Bronchus fibroblast of lung (primary cell): ENCODE measurements at places on chromosomes 1 and 21. TPM values are rescaled to one million over a fixed set of nuclear protein-coding genes. Genes with fewer than 3 reads are reported as not detected.

BARHL2 gene
- total RNA-seq: not detected in 2 replicates

CHRNB2 gene
- total RNA-seq: under 0.01 TPM in 1 of 2 replicates, not detected in the other

CA6 gene
- not detected in 2 replicates for total RNA-seq

LIN9 gene
- 6.9 and 7.6 TPM in 2 replicates for total RNA-seq

DFFA gene
- 29.4 and 31.8 TPM in 2 replicates for total RNA-seq

THAP3 gene
- total RNA-seq: 28.2 and 31.6 TPM in 2 replicates

MMP23B gene
- total RNA-seq: 10.3 and 10.4 TPM in 2 replicates

S100A5 gene
- 1.3 TPM in 1 of 2 replicates, not detected in the other for total RNA-seq

LGR6 gene
- total RNA-seq: under 0.01 TPM in 1 of 2 replicates, not detected in the other

SPRR4 gene
- not detected in 2 replicates for total RNA-seq

ASAP3 gene
- total RNA-seq: 25.6 TPM in 2 replicates

LRRC38 gene
- total RNA-seq: not detected in 2 replicates

PLA2G2F gene
- total RNA-seq: not detected in 2 replicates

GJA4 gene
- total RNA-seq: not detected in 2 replicates

WNT3A gene
- not detected in 2 replicates for total RNA-seq

CGN gene
- under 0.01 and 0.15 TPM in 2 replicates for total RNA-seq
